Spleen (tissue), 13 donors: ENCODE measurements at places on chromosomes 7 and 10.

DNA sequence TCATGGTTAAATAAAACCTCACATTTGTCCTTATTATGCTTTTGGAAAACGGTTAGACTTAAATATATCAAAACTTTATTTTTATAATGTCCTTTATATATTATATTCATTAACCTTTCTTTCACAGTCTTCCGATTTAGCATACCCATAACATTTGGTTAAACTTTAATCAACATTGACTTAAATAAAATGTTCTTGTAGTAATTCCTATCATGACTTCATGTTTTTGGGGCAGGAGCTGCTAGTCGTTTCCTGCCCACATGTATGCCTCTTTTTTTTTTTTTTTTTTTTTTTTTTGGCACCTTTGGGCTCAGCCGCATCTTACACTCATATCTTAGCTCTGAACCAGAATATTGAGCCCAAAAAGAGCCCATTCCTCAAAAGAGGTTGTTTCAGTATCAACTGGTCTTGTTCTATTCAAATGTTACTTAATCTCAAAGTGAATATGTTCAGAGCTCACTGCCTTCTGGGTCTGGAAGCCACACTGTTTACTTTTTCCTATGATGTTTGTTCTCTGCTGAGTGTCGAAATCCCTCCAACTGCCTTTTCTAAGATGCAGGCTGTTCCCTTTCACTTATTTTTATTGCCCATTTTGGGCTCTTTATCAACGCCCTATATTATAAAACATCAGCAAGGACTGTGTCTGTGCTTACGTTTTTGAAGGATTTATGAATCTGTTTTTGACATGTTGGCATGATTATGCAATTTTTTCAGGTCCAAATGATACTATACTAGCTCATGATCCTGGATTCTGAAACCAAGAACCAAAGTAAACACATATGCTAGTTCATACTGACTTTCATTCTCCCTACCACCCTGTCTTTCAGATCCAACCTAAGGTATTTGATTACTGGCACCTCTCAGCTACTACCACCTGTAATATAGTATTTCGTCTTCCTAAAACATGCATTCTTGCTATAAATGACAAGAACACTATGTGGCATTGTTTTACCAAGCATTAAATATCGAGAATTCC is 914.4 kb downstream of the PCDH15 start:
- H3K27ac ChIP-seq, result no peak overlapping the region
- DNase-seq, result no peak
- H3K36me3 ChIP-seq, result no peaks in the 10 kb centered on the region

DNA sequence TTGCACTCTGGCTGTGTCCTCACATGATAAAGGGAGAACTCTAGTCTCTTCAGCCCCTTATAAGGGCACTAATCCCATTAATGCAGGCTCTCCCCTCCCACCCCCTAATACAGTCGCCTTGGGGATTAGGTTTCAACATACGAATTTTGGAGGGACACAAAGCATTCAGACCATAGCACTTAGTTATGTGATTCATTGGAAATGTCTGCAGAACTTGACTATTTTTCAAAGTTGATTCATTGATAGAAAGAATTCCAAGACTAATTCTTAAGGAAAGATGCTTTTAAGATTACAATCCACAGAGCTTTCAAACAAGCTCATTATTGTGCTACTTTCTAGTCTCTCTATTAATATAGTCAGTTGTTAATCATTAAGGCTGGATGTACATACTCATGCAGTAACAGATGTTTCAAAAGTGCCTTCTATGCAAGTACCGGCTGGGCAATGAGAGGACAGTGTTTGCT is 85.3 kb upstream of the RPA3 start:
- H3K4me3 ChIP-seq, result no peak overlapping the region
- H3K4me1 ChIP-seq, result peaks cover 16% of the 10 kb centered on the region
- no peak overlapping the region for H3K27ac ChIP-seq
- no peaks in the 10 kb centered on the region for H3K27me3 ChIP-seq
- H3K36me3 ChIP-seq, result no peaks in the 10 kb centered on the region

GRCh38 chr10:13812804-13813203 is 226.0 kb downstream of the PRPF18 start:
- no peaks in the 10 kb centered on the region for H3K27me3 ChIP-seq
- no peak overlapping the region for H3K27ac ChIP-seq
- H3K36me3 ChIP-seq, result no peaks in the 10 kb centered on the region

GRCh38 chr10:3563298-3563697 is 221.7 kb downstream of the KLF6 start:
- no peaks in the 10 kb centered on the region for H3K4me1 ChIP-seq
- no peaks in the 10 kb centered on the region for H3K36me3 ChIP-seq
- no peak overlapping the region for H3K27ac ChIP-seq
- DNase-seq, result no peak
- no peaks in the 10 kb centered on the region for H3K27me3 ChIP-seq

- H3K27me3 ChIP-seq, result peaks cover 11% of the 10 kb centered on the region
- no peak overlapping the region for H3K27ac ChIP-seq
- no peak overlapping the region for H3K4me3 ChIP-seq
- H3K36me3 ChIP-seq, result no peaks in the 10 kb centered on the region
- DNase-seq, result peak; percentile 23
Observed at GRCh38 chr10:97852277-97852676, 2.6 kb downstream of the GOLGA7B start.

GRCh38 chr7:137606061-137606674 is 240.6 kb downstream of the DGKI start:
- H3K4me1 ChIP-seq, result no peaks in the 10 kb centered on the region
- H3K27me3 ChIP-seq, result peaks cover 16% of the 10 kb centered on the region
- no peak overlapping the region for H3K27ac ChIP-seq
- H3K4me3 ChIP-seq, result no peak overlapping the region
- H3K36me3 ChIP-seq, result no peaks in the 10 kb centered on the region
- DNase-seq, result no peak

GRCh38 chr10:70145666-70146488 is 623 bp downstream of the TYSND1 start:
- no peaks in the 10 kb centered on the region for H3K36me3 ChIP-seq
- DNase-seq, result peak; percentile 95
- H3K4me3 ChIP-seq, result peak overlapping the region; percentile 96
- peaks cover 12% of the 10 kb centered on the region for H3K4me1 ChIP-seq

DNA sequence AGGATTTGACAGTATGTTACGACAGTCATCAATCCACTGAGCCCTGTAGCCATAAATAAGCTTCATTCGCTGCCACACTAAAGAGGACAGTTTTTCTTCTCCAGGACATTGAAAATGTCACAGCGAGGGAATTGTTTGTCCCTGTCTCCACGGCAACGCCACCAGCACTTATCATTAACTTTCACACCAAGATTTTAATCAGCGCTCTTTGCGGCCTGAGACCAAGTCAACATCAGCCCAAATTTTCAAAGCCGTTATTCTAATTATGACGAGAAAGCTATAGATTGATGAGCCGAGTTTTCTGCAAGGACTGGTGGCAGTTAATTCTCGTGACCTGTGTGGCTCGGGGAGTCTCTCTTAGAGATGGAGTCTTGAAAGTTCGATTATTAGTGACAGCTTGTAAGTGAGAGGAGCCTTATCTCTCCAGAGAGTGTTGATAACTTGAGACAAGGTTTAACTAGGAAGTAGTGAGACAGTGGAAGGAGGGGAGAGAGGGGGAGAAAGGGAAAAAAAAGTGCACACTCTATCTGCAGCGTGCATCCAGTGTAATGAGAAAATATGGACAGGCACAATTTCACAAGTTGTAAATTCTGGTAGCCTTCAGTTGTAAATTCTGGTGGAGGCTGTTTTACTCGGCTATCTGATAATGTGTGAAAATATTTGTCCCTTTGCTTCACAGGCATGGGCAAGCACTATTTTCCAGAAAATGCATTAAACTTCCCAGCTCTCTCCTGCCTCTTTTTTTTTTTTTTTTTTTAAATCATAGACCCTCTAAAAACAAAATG is 473.3 kb downstream of the LRMDA start:
- no peaks in the 10 kb centered on the region for H3K27me3 ChIP-seq
- no peaks in the 10 kb centered on the region for H3K4me1 ChIP-seq
- H3K27ac ChIP-seq, result no peak overlapping the region
- H3K36me3 ChIP-seq, result no peaks in the 10 kb centered on the region
- H3K4me3 ChIP-seq, result no peak overlapping the region

- H3K27ac ChIP-seq, result no peak overlapping the region
- H3K4me1 ChIP-seq, result no peaks in the 10 kb centered on the region
- DNase-seq, result no peak
- H3K4me3 ChIP-seq, result no peak overlapping the region
- H3K27me3 ChIP-seq, result no peaks in the 10 kb centered on the region
Observed at GRCh38 chr7:115406219-115406618, 484.3 kb downstream of the MDFIC start.

GRCh38 chr7:29292886-29293658 is 98.5 kb downstream of the CHN2 start:
- H3K27ac ChIP-seq, result no peak overlapping the region
- no peaks in the 10 kb centered on the region for H3K27me3 ChIP-seq
- no peak overlapping the region for H3K4me3 ChIP-seq
- H3K4me1 ChIP-seq, result no peaks in the 10 kb centered on the region

DNA sequence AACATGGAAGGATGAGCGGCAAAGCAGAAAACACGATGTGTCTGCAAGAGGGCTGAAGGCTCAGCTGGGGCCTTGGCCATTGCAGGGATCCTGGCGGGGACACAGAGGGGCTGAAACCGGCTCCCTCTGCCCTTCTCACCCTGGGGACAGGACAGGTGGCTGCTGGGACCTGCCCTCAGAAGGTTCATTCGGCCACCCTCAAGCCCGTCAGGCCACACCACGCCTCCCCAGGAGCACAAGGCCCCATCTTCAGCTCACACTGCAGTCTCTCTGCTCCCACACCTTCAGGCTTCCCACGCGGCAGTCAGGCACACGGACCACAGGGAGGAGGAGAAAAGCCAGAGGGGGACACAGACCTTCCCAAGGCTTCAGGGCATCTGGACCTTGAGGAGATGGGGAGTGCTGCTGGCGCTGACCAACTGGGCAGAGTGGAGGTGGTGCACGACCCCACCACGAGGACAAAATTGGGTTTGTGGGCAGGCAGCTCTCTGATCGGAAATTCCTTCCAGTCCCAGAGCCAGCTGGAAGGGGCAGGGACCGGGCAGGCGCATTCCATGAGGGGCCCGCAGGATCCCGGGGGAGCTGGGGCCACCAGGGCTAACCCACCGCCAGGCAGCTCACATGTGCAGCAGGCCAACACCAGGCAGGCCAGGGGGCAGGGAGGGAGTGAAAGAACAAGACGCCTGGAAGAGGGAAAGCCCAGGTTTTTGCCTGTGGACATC is 104.0 kb downstream of the MAD1L1 start:
- no peaks in the 10 kb centered on the region for H3K4me1 ChIP-seq
- DNase-seq, result no peak
- no peak overlapping the region for H3K27ac ChIP-seq
- peaks cover 51% of the 10 kb centered on the region for H3K36me3 ChIP-seq
- H3K27me3 ChIP-seq, result no peaks in the 10 kb centered on the region

- H3K27ac ChIP-seq, result peak overlapping the region; percentile 26
- no peaks in the 10 kb centered on the region for H3K27me3 ChIP-seq
- peaks cover 100% of the 10 kb centered on the region for H3K4me1 ChIP-seq
Observed at GRCh38 chr7:43590862-43591557, 8.1 kb downstream of the STK17A start.

GRCh38 chr7:136692221-136692620 is 176.2 kb upstream of the CHRM2 start:
- H3K27me3 ChIP-seq, result no peaks in the 10 kb centered on the region
- H3K4me1 ChIP-seq, result no peaks in the 10 kb centered on the region
- no peak for DNase-seq
- H3K4me3 ChIP-seq, result no peak overlapping the region

GRCh38 chr7:20441991-20442441 is 111.3 kb downstream of the ITGB8 start:
- peaks cover 11% of the 10 kb centered on the region for H3K4me1 ChIP-seq
- no peak overlapping the region for H3K27ac ChIP-seq
- no peaks in the 10 kb centered on the region for H3K36me3 ChIP-seq
- DNase-seq, result no peak
- H3K27me3 ChIP-seq, result no peaks in the 10 kb centered on the region

- peak; percentile 89 for DNase-seq
- peak overlapping the region; percentile 83 for H3K4me3 ChIP-seq
- no peaks in the 10 kb centered on the region for H3K27me3 ChIP-seq
- peaks cover 54% of the 10 kb centered on the region for H3K4me1 ChIP-seq
- peak overlapping the region; percentile 94 for H3K27ac ChIP-seq
Observed at GRCh38 chr10:133262696-133263095, 14.0 kb downstream of the ADAM8 start.

DNA sequence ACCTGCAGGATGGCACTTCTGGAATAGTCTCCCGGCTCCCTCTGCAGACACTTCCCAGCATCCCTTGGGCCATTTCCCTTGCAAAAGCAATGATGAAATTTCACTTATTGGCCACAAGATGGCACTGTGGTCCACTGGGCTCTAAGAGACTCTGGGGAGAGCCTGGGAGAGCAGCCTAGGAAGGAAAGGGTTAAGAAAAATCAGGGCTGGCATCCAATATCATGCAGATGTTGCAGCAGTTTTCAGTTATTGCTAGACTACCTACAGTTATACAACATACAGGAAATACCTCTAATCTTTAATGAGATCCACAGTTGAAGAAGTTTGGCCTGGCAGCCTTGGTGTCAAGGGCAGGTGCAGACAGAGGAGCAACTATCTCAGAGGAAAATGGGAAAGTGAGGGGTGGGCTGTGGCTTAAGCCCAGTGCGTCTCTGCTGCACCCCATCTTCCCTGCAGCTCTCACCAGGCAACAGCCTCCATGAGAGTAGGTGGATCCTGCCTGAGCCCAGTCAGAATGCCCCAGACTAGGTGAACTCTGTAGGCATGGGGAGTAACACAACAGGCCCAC is 100.2 kb upstream of the PRSS58 start:
- H3K27me3 ChIP-seq, result no peaks in the 10 kb centered on the region
- H3K36me3 ChIP-seq, result no peaks in the 10 kb centered on the region
- no peak for DNase-seq
- no peak overlapping the region for H3K27ac ChIP-seq
- no peaks in the 10 kb centered on the region for H3K4me1 ChIP-seq

GRCh38 chr7:42227936-42228591 is 8.9 kb downstream of the GLI3 start:
- peaks cover 4% of the 10 kb centered on the region for H3K4me1 ChIP-seq
- peaks cover 49% of the 10 kb centered on the region for H3K27me3 ChIP-seq
- DNase-seq, result no peak
- no peaks in the 10 kb centered on the region for H3K36me3 ChIP-seq

DNA sequence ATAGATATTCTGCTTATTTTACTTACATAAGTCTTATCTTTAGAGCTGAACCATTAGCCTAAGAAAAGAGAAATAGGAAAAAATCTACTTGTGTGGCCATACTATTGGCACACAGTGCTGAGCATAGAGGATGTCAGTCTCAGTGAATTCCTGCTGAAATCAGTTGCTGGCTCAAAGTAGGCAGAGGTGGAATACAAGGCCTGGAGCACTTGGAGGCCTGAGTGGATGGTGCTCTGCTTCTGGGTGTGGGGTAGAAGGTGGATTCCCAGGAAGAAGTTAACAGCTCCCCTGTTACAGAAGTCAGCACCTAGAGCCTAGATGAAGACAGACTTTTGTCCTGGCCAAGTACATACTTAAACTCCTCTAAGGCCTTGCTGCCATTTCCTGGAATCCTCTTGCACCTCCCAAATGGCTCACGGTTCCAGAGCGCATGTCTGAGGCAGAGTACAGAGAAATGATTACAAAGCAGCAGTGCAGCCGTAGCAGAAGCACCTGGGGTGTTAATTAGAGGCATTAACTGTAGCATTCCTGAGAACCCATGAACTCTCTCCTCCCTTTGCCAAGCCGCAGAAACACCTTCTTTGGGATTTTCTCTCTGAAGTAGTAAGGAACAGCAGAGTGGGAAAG is 18.0 kb upstream of the XPNPEP1 start:
- DNase-seq, result no peak
- H3K27ac ChIP-seq, result no peak overlapping the region
- no peaks in the 10 kb centered on the region for H3K36me3 ChIP-seq
- no peaks in the 10 kb centered on the region for H3K27me3 ChIP-seq
- H3K4me1 ChIP-seq, result no peaks in the 10 kb centered on the region

- H3K27me3 ChIP-seq, result no peaks in the 10 kb centered on the region
- H3K27ac ChIP-seq, result no peak overlapping the region
- no peak for DNase-seq
- no peaks in the 10 kb centered on the region for H3K4me1 ChIP-seq
Observed at GRCh38 chr10:66786709-66787108, 139.1 kb upstream of the LRRTM3 start.
